T-helper 1 cell (primary cell): ENCODE measurements at places on chromosomes 5 and 9.

DNA sequence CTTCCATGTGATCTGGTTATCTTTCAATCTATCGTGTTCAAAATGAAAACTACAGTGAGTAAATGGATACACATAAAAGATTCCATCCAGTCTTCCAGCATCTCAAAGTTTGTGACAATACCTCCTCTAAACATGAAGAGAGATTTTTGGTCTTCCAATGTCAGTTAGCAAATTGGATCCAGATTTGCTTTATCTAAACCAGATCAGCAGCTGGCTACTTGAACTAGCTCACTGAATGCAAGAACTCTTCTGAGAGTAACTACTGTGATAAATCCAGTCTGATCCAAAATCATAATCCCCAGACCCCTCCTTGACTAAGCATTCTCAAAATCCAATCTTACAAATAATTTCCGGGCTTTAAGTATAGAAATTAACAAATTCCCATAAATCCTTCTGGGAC lies 2177.9 kb upstream of the C9orf72 start:
- DNase-seq: no peak

DNA sequence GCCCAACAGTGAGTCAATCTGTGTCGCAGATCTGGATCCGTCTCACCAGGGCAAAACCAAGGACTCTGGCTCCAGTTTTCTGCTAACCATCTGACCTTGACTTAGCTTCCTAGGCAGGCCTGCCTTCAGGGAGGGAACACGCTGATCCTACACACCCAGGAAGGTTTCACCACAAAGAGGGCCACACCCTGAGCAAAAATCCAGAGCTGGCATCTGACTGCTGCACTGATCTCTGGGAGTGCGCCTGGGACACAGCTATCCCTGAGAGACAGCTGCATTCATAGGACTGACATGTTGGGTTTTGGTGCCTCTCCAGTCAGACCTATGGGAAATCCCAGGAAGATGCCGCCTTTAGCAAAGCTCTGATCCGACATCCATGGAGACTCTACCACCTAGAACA lies 47.5 kb downstream of the CDK5RAP2 start:
- no peak for DNase-seq

DNA sequence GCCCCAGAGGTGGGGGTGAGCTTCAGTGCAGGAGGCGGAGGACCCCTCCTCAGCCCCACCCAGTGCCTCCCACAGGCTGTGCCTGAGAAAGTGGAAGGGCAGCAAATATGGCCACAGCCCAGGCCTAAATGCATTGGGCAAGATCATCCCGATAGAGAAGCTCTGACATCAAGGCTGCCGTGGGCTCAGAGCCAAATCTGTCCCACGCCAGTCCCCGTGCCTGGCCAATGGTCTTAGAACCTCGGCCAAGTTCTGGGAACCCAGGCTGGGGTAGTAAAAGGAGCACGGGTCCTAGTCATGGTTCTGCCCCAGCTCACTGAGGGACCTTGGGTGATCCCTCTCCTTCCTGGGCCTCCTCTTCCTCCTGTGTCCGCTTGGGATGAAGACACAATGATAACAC lies 27.7 kb upstream of the TNIP1 start:
- DNase-seq: no peak

DNA sequence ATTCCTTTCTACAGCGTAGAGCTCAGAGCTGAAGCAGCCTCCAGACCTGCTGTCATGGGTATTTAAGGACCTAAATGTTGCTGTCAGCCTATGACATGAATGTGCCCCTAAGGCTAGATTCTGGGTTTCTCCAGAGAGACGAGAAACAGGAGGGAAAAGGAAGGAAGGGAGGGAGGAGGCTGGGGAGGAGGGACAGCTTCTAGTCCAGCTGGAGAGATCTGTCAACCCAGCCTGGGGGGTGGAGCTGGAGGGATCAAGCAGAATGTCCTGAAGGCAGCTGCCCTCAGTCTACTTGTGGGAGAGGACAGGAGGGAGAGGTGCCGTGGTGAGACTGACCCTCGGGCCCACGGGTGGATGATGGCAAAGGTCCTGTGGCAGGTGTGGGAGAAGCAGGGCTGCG lies 1.1 kb upstream of the DBH start:
- no peak for DNase-seq

GRCh38 chr5:56908942-56909293 lies 478 bp upstream of the SETD9 start:
- DNase-seq: no peak

- no peak for DNase-seq
These were observed 35.0 kb upstream of the PCSK5 start for GRCh38 chr9:75855509-75855908.

GRCh38 chr5:131430794-131431193 lies 166.9 kb downstream of the CDC42SE2 start:
- no peak for DNase-seq

GRCh38 chr5:42768106-42768504 lies 11.5 kb downstream of the CCDC152 start:
- no peak for DNase-seq

GRCh38 chr9:132167192-132167591 lies 5.3 kb downstream of the NTNG2 start:
- DNase-seq: no peak

- no peak for DNase-seq
These were observed 69.3 kb downstream of the DAPK1 start for GRCh38 chr9:87567001-87567400.

DNA sequence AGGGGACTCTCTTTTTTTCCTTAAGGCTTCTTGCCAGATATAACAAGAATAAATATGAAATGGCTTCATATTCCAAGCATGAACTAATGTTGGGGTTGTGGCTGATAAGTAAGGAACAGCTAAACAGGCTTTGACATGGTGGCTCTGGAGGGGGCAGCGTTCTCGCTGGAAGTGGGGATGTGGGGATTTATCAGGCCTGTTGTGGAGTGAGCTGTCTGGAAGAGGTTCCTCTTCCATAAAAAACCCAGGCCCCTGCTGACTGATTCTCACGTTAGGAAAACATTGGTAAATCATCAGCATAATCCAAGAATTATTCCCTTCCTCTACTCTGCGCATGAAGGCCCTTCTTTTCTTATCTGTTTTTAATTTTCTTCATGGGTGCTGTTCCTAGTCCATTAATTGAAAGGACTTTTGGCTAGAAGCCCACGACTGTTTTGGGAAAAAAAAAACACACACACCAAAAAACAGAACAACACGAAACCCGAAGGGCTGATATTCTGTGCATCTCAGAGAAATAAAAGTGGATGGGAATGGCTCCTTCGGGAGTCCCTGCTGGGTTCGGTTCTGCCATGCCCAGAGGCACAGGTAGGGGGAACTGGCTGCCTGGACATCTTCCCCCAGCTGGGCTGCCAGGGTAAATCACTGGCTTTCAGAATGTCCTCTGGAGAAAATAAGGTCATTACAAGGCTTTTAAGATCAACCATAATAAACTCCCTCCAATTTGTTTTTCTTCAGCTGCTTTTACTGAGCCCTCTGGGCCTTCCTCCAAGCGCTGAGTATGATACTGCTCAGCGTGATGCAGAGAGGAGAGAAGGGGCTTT lies 297.0 kb downstream of the SLIT3 start:
- DNase-seq: no peak

- DNase-seq: peak; percentile 53
These were observed 558 bp downstream of the GRPEL2 start for GRCh38 chr5:149345892-149346222.
